HFFc6 (cell line): ENCODE measurements at places on chromosomes 1 and 21. TPM values are rescaled to one million over a fixed set of nuclear protein-coding genes. Genes with fewer than 3 reads are reported as not detected.

The IGSF5 gene
- total RNA-seq = not detected in 3 replicates

The FBLIM1 gene
- total RNA-seq = 99.1 to 125 TPM (median 111 TPM) in 3 replicates

The LCE3A gene
- not detected in 3 replicates for total RNA-seq

The LIN28A gene
- not detected in 2 replicates for total RNA-seq

The ADCY10 gene
- total RNA-seq = 0.14 to 0.37 TPM in 2 of 3 replicates, not detected in the other

The NOS1AP gene
- total RNA-seq = 0.22 to 0.51 TPM (median 0.44 TPM) in 3 replicates

The SLC37A1 gene
- total RNA-seq = not detected in 2 replicates

The ATG4C gene
- total RNA-seq = 8.9 to 11.6 TPM (median 10.7 TPM) in 3 replicates

The SLC35A3 gene
- total RNA-seq = 28.6 to 30.8 TPM (median 30.0 TPM) in 3 replicates

The INSRR gene
- total RNA-seq = not detected in 3 replicates

- H3K27me3 ChIP-seq = no peaks in the 10 kb centered on the region
- no peak overlapping the region for H3K27ac ChIP-seq
- DNase-seq = no peak
- H3K4me1 ChIP-seq = no peaks in the 10 kb centered on the region
- H3K36me3 ChIP-seq = no peaks in the 10 kb centered on the region
These were observed 59.2 kb downstream of the KRTAP19-8 start for GRCh38 chr21:30979054-30979453.

DNA sequence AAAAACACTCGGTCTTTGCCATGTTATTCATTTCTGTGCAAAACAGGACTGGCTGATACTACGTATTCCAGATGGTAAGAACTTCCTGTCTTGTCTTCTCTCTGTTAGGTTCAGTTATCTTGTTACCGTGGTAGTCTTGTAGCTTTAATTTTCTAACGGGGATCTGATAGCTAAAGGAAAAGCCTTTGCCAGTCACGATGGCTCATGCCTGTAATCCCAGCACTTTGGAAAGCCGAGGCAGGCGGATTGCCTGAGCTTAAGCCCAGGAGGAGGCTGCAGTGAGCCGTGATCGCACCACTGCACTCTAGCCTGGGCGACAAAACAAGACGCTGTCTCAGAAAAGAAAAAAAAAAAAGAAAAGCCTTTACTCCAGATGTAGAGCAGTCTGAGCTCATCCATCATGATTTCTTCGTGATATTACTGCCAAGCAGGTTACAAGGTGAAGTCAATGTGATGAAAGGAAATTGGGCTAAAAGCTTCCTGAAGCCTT, 11.1 kb upstream of the MSTO1 start:
- H3K27me3 ChIP-seq = no peaks in the 10 kb centered on the region
- peak overlapping the region; percentile 79 for H3K4me3 ChIP-seq
- H3K27ac ChIP-seq = peak overlapping the region; percentile 86
- DNase-seq = peak; percentile 56
- H3K4me1 ChIP-seq = peaks cover 23% of the 10 kb centered on the region

GRCh38 chr1:36223381-36223995, 755 bp upstream of the THRAP3 start:
- H3K27me3 ChIP-seq = peaks cover 4% of the 10 kb centered on the region
- H3K4me1 ChIP-seq = peaks cover 32% of the 10 kb centered on the region
- peak overlapping the region; percentile 100 for H3K27ac ChIP-seq
- peaks cover 28% of the 10 kb centered on the region for H3K36me3 ChIP-seq
- peak overlapping the region; percentile 99 for H3K4me3 ChIP-seq
- DNase-seq = peak; percentile 65

GRCh38 chr21:42513151-42513984, at the start of gene SLC37A1:
TSS of gene SLC37A1 (plus strand) at chr21:42513852. CDS start at chr21:42518455, 4,603 bp downstream.
- H3K27me3 ChIP-seq = peaks cover 27% of the 10 kb centered on the region
- H3K4me3 ChIP-seq = peak within 1 kb of the TSS; percentile 17; the same call in 1 of the 2 replicates
- no peak within 1 kb of the TSS for H3K27ac ChIP-seq
- no peaks in the 10 kb centered on the region for H3K36me3 ChIP-seq
- DNase-seq = no peak

DNA sequence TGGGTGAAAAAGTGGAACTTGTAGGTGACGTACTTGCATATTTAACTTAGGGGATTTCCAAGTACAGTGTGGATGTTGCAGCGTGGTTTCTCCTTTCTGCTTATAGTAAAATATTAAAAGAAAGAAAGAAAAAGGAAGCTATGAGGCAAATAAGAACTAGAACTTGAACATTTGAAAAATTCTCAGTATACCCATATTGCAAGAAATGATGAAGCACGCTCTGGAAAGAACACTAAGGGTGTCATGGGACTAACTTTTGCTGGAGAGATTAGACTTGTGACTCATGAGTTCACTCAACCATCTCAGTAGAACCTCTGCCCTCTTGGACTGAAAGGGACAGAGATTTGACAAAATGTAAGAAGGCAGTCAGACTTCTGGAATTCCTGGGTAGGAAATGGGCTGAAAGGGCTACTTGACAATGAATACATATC, 704.5 kb upstream of the ADGRL4 start:
- no peaks in the 10 kb centered on the region for H3K36me3 ChIP-seq
- H3K27me3 ChIP-seq = no peaks in the 10 kb centered on the region
- H3K27ac ChIP-seq = no peak overlapping the region
- peak; percentile 7 for DNase-seq

GRCh38 chr21:45470773-45471524, 66.0 kb downstream of the COL18A1 start:
- peak overlapping the region; percentile 97 for H3K27ac ChIP-seq
- H3K4me1 ChIP-seq = peaks cover 30% of the 10 kb centered on the region
- peaks cover 7% of the 10 kb centered on the region for H3K36me3 ChIP-seq

GRCh38 chr1:13512472-13512871, 1.3 kb downstream of the LRRC38 start:
- no peaks in the 10 kb centered on the region for H3K4me1 ChIP-seq
- no peaks in the 10 kb centered on the region for H3K36me3 ChIP-seq
- no peak overlapping the region for H3K4me3 ChIP-seq
- H3K27me3 ChIP-seq = peaks cover 2% of the 10 kb centered on the region
- DNase-seq = no peak

DNA sequence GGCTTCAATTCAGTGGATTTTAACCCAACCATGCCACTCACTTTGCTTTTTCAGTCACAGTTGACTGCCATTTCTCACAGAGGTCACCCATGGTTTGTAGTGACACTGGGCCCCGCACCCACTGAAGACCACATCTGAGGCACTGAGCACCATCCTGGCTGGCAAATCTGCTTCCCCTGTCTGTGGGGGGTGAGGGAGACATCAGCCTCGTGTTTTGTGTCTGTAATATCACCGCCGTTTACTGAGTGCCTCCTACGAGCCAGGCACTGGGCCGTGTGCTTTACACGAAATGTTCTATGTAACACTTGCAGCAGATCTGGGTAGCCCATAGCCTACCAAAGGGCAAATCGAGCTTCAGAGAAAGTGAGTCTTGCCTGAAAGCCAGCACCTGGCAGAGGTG, 161.8 kb downstream of the PGBD5 start:
- H3K36me3 ChIP-seq = peaks cover 3% of the 10 kb centered on the region; the same call in 1 of the 2 replicates
- no peak overlapping the region for H3K27ac ChIP-seq
- DNase-seq = no peak
- no peaks in the 10 kb centered on the region for H3K4me1 ChIP-seq
- no peaks in the 10 kb centered on the region for H3K27me3 ChIP-seq

- no peak overlapping the region for H3K4me3 ChIP-seq
- peaks cover 33% of the 10 kb centered on the region; the same call in 1 of the 2 replicates for H3K36me3 ChIP-seq
- H3K27ac ChIP-seq = peak overlapping the region; percentile 4; the same call in 1 of the 2 replicates
- H3K4me1 ChIP-seq = peaks cover 82% of the 10 kb centered on the region
- H3K27me3 ChIP-seq = no peaks in the 10 kb centered on the region
- no peak for DNase-seq
These were observed 125.8 kb upstream of the SLC44A3 start for GRCh38 chr1:94694226-94694915.

DNA sequence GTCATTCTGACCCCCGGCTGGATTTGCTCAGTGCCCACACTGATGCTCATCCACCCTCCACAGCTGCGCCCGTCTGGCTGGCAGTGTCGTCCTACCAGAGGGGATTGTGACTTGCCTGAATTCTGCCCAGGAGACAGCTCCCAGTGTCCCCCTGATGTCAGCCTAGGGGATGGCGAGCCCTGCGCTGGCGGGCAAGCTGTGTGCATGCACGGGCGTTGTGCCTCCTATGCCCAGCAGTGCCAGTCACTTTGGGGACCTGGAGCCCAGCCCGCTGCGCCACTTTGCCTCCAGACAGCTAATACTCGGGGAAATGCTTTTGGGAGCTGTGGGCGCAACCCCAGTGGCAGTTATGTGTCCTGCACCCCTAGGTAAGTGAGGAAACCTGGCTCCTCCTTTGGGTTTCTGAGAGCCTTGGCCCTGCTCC, 5.7 kb upstream of the EFNA4 start:
- H3K27ac ChIP-seq = no peak overlapping the region
- no peak overlapping the region for H3K4me3 ChIP-seq
- H3K36me3 ChIP-seq = 0 out of 2 replicates have a peak, but pooled peaks cover 10% of the 10 kb centered on the region
- no peak for DNase-seq

GRCh38 chr1:48869116-48869893, 92.6 kb upstream of the BEND5 start:
- H3K27me3 ChIP-seq = no peaks in the 10 kb centered on the region
- no peak overlapping the region for H3K27ac ChIP-seq
- no peak for DNase-seq
- H3K4me3 ChIP-seq = no peak overlapping the region
- H3K36me3 ChIP-seq = peaks cover 6% of the 10 kb centered on the region; the same call in 1 of the 2 replicates

- no peaks in the 10 kb centered on the region for H3K4me1 ChIP-seq
- peaks cover 1% of the 10 kb centered on the region; the same call in 1 of the 2 replicates for H3K27me3 ChIP-seq
- DNase-seq = no peak
- no peaks in the 10 kb centered on the region for H3K36me3 ChIP-seq
- H3K27ac ChIP-seq = no peak overlapping the region
These were observed 243.2 kb downstream of the ATG4C start for GRCh38 chr1:63027176-63027575.

GRCh38 chr1:170686291-170686690, 22.4 kb downstream of the PRRX1 start:
- peak overlapping the region; percentile 59 for H3K4me3 ChIP-seq
- H3K36me3 ChIP-seq = peaks cover 58% of the 10 kb centered on the region
- 0 out of 2 replicates have a peak, but pooled peaks cover 2% of the 10 kb centered on the region for H3K27me3 ChIP-seq
- peaks cover 94% of the 10 kb centered on the region for H3K4me1 ChIP-seq
- no peak for DNase-seq

DNA sequence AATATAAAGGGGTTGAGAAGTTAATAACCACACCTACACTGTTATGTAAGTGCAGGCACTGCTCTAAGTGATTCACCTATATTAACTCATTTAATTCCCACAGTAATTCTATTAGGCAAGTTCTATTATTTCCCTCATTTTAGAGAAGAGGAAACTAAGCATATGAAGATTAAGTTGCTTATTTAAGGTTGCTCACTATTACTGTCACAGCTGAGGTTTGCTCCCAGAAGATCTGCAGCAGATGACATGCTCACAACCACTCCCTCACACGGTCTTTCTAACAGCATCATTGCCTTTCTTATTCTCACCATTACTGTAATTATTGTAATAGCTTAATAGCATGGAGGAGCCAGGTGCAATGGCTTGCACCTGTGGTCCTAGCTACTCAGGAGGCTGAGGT, 196.4 kb upstream of the GREM2 start:
- H3K36me3 ChIP-seq = peaks cover 9% of the 10 kb centered on the region
- no peak for DNase-seq
- H3K27ac ChIP-seq = no peak overlapping the region
- H3K4me1 ChIP-seq = peaks cover 72% of the 10 kb centered on the region
- no peak overlapping the region for H3K4me3 ChIP-seq

GRCh38 chr1:208691012-208691411, 446.8 kb upstream of the PLXNA2 start:
- no peaks in the 10 kb centered on the region for H3K4me1 ChIP-seq
- no peak overlapping the region for H3K27ac ChIP-seq
- H3K36me3 ChIP-seq = no peaks in the 10 kb centered on the region
- no peak overlapping the region for H3K4me3 ChIP-seq

GRCh38 chr1:62103846-62104245, 90.8 kb upstream of the L1TD1 start:
- H3K36me3 ChIP-seq = no peaks in the 10 kb centered on the region; the same call in 1 of the 2 replicates
- no peak overlapping the region for H3K27ac ChIP-seq
- DNase-seq = no peak
- H3K27me3 ChIP-seq = peaks cover 2% of the 10 kb centered on the region; the same call in 1 of the 2 replicates
- H3K4me3 ChIP-seq = no peak overlapping the region

DNA sequence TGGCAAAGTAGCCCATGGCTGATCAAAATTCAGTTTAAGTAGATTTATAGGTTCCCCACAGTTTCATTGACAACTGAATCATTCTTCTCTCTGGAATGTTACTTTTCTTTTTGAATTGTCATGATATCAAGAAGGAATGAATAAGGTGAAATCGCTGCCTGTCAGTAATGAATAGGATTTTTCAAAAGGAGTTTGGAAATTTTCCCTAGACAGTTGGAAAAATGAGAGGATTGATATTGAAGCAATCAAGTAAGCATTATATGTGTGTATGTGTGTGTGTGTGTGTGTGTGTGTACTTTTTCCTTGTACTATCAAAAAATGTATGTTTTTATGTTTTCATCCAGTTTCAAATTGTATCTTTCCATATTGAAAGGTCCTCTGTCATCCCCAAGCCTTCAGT, 479.5 kb downstream of the MRPL39 start:
- DNase-seq = no peak
- H3K27me3 ChIP-seq = no peaks in the 10 kb centered on the region; the same call in 1 of the 2 replicates
- H3K36me3 ChIP-seq = no peaks in the 10 kb centered on the region; the same call in 1 of the 2 replicates
- H3K27ac ChIP-seq = no peak overlapping the region
- H3K4me3 ChIP-seq = no peak overlapping the region
- H3K4me1 ChIP-seq = peaks cover 18% of the 10 kb centered on the region; the same call in 1 of the 2 replicates

DNA sequence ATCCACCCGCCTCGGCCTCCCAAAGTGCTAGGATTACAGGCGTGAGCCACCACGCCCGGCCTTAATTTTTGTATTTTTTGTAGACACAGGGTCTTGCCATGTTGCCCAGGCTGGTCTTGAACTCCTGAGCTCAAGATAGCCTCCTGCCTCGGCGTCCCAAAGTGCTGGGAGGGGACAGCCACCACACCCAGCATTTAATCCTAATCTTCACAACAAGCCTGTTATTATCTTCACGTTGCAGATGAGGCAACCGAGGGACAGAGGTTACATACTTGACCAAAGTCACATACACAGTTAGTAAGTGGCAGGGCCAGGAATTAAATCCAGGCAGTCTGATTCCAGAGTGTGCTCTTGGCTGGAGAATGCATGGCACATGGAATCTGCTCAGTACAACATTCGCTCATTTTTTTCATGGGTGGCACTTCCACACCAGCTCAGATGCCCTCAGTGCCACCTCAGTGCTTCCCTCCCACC, 4.8 kb upstream of the GPR37L1 start:
- peaks cover 13% of the 10 kb centered on the region for H3K27me3 ChIP-seq
- peaks cover 20% of the 10 kb centered on the region for H3K4me1 ChIP-seq
- DNase-seq = no peak
- H3K36me3 ChIP-seq = no peaks in the 10 kb centered on the region
- no peak overlapping the region for H3K27ac ChIP-seq
- H3K4me3 ChIP-seq = no peak overlapping the region

DNA sequence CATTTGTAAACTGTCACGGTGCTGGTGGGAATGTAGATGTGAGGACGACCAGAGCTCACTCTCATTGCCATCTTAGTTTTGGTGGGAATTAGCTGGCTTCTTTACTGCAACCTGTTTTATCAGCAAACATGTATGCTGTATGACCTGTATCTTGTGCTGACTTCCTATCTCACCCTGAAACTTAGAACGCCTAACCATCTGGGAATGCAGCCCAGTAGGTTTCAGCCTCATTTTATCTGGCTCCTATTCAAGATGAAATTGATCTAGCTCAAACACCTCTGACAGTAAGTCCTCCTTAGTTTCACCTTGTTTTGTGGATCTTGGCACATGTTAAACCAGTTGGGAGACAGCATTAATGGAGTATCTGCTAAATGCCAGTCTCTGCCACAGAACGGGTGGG, 174.6 kb downstream of the HLX start:
- no peaks in the 10 kb centered on the region for H3K27me3 ChIP-seq
- no peaks in the 10 kb centered on the region for H3K4me1 ChIP-seq
- no peak overlapping the region for H3K4me3 ChIP-seq
- peaks cover 23% of the 10 kb centered on the region for H3K36me3 ChIP-seq

GRCh38 chr1:233864578-233864977, 39.9 kb upstream of the SLC35F3 start:
- peaks cover 2% of the 10 kb centered on the region; the same call in 1 of the 2 replicates for H3K27me3 ChIP-seq
- no peak overlapping the region for H3K4me3 ChIP-seq
- no peaks in the 10 kb centered on the region for H3K4me1 ChIP-seq
- peaks cover 7% of the 10 kb centered on the region; the same call in 1 of the 2 replicates for H3K36me3 ChIP-seq
